ENCODE measurements at places on chromosomes 1 and 21. TPM values are rescaled to one million over a fixed set of nuclear protein-coding genes. Genes with fewer than 3 reads are reported as not detected.

The GREM2 gene
- total RNA-seq: 0.19 TPM

The OR6N1 gene
- total RNA-seq: not detected

The GLUL gene
- total RNA-seq: 830 TPM

The EGLN1 gene
- total RNA-seq: 26.1 TPM

The FNDC5 gene
- 10.5 TPM for total RNA-seq

- DNase-seq: no peak
These were observed 53.4 kb upstream of the EDN2 start for GRCh38 chr1:41537788-41538351.

DNA sequence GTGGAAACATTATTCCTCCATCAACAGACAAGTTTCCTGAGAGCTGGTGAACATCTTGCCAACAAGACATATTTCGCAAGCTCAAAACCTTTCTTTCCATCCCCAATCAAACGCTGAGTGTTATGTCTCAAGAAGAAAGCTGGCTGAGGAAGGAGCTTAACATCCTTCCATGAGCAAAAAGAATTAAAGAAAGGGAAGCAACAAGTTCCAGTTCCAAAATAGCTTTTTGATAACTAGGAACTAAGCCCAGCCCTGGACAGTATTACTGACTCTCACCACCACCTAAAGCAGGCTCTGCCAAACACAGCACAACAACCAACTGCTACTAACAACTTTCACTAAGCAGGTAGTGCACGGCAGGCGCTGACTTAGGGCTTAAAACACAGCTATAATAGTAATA is 50.2 kb downstream of the CAPZB start:
- no peak for DNase-seq

- no peak for DNase-seq
These were observed 33.8 kb downstream of the PHC2 start for GRCh38 chr1:33397125-33397506.

DNA sequence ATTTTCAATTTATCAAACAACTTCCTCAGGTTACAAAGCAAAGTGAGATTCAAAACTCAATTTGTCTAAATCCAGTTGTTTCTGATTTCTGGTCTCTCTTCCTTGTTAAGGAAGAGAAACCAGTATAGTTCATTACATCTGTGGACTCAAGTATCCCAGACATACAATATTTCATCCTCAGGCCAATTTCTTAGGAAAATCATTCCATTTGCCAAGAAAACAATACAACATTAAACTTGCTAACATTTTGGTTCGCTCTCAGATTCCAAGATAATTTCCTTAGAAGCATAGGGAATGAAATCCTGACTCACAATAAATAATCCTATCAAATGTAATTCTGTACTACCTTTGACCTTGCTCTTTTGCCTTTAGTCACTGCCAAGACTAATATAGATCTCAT is 11.2 kb upstream of the TTLL7 start:
- DNase-seq: no peak

DNA sequence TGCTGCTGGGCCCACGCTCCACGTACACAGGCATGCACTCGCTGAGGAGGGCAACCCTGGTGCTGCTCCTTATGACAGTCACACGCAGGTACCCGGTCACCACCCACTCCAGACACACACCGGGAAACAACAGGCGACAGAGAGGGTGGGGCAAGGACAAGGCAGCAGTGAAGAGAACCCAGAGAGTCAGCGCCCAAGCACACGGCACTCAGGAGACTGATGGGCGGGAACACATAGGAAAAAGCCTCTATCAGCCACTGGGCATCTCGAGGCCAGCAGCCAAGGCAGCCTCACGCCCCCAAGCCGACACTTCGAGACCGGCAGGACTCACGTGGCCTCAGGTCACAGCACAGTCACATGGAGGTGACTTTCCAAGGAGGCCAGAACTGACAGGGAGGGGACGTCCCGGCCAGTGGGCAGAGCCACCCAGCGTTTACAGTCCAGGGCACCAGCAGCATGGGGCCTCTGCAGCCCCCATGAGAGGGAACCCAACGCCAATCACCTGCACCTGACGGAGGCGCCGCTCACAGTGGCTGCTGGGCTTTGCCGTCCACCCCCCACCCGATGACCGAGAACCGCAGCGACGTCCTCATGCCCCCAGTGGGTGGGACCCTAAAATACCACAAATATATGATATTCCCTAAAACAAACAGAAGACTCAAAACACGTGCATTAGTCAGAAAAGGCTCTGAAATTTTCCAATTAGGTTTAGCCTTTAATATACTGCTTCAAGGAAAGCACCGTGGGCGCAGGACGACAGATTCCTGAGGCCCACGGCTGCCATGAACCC is 19.7 kb downstream of the PTTG1IP start:
- peak; percentile 58 for DNase-seq

DNA sequence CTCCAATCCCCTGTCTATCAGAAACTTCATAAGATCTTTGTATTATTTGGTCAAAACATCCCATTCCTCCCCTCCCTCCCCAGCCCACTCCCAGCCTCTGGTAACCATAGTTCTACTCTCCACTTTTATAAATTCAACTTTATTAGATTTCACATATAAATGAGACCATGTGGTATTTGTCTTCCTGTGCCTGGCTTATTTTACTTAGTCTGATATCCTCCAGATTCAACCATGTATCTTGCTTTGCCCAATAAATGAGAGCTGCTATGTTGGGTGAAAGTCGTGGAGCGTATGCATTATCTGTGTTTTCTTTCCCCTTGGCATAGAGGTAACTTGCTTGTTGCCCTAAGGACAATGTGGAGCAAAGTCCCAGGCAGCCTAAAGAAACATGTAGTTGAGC is 28.5 kb upstream of the CHRM3 start:
- DNase-seq: no peak

DNA sequence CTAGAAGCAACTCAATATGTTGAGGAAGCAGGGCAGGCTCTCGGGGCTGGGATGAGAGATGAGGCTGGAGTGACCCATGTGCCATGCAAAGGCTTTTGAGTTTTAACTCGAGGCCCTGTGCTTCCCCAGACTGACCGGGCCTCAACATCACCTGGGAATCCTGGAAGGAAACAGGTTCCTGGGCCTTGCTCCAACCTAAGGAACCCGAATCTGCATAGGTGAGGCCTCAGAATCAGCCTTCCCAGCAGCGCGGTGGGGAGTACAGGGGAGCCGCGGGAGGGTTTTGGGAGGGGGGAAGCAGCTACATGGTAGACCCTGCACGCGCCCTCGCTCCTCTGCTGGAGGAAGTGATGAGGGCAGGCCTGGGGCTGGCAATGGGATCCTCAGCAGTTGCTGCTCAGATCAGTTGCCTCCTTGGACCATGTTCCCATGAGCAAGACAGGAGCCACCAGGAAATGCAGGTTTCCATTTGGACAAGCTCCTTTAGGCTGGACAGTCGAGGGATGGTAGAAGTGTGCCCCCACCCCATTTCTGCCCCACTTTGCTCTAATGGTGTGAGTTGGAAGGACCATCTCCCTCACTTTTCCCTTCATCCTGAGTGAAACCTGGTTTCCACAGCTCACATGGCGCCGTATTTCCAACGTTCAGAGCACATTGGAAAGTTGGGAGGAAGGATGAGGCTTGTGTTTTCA is 4.5 kb upstream of the KIAA1614 start:
- no peak for DNase-seq

DNA sequence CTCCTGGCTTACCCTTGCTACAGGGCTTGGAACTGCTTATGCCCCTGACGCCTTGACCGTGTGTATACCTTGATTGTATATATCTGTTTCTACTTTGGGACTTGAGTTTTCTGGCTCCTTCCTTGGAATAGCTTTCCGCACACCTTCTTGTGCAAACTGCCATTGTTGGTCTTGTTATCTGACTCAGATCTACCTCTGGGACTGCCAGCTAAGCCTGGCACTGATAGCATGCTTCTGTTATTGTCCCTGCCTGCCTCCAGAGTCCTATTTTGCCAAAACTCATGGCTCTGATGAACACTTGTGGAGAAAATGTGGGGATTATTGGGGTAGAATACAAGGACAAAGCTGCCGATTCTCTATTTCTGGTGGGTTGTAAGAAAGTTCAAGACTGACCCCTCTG is 15.4 kb downstream of the FMOD start:
- no peak for DNase-seq

DNA sequence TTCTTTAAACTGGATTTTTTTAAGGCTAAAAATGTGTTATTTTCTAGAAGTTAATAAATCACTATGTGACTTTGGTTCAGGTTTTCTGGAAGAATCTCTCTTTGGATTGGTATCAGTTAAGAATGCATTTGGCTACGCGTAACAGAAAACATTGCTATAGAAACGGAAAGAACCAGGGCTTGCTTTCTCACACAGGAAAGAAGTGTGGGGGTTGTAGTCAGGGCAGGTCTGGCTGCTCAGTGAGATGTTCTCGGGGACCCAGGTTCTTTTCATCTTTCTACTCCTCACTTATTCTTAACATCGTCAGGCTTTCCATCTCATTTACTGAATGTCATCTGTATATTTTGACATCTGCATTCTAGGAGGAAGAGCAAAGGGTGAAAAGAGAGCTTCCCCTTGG is 191.4 kb downstream of the ZBTB18 start:
- DNase-seq: no peak

DNA sequence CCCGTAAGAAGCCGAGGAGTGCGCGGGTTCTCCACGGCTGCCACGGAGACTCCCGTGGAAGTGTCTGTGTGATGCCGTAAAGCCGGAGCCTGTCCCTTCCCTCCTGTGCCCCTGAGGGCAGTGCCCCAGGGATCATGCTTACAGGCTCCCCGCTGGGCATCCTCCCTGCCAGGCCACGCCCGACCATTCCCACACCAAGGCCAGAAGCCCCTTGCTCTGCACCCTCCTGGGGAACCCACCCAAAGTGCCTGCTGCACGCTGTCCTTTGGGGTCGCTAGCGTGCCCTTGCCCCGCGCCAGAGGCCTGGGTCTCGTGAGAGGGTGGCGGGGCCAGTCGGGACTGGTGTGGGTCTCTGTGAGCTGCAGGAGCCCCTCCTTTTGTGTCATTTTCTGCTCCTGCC is 228.5 kb upstream of the C1orf174 start:
- no peak for DNase-seq

DNA sequence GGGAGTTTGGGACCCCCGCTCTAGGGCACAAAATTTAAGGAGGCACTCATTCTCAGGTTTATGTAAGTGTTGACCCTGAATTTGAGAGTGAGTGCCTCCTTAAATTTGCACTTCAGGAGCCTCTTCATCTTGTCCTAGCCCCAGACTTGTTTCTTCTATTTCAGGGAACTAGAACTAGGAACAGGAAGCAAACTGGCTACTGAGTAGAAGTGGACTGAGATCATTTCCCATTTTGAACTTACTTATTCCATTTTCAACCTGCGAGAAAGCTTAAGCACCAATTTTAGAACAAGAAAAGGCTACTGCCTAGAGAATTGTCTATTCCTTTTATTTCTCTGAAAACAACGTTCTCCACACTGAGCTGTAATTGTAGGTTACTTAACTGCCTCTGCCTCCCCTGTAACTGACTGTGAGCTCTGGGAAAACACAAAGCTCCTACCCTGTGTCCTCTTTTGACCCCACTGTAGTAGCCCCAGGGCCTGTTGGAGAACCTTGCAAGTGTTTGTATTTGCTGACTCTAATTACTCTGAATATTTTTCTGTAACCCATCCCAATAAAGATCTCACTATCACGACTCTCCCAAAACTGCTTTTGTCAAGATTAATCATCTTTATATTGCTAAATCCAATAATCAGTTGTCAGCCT is 2.5 kb downstream of the PPT1 start:
- no peak for DNase-seq

- DNase-seq: no peak
These were observed 77.9 kb downstream of the DAB1 start for GRCh38 chr1:57345916-57346315.

GRCh38 chr21:45264912-45265515 is 22.7 kb downstream of the POFUT2 start:
- no peak for DNase-seq

GRCh38 chr1:26692211-26692792 is 3.5 kb upstream of the ARID1A start:
- peak; percentile 79 for DNase-seq

DNA sequence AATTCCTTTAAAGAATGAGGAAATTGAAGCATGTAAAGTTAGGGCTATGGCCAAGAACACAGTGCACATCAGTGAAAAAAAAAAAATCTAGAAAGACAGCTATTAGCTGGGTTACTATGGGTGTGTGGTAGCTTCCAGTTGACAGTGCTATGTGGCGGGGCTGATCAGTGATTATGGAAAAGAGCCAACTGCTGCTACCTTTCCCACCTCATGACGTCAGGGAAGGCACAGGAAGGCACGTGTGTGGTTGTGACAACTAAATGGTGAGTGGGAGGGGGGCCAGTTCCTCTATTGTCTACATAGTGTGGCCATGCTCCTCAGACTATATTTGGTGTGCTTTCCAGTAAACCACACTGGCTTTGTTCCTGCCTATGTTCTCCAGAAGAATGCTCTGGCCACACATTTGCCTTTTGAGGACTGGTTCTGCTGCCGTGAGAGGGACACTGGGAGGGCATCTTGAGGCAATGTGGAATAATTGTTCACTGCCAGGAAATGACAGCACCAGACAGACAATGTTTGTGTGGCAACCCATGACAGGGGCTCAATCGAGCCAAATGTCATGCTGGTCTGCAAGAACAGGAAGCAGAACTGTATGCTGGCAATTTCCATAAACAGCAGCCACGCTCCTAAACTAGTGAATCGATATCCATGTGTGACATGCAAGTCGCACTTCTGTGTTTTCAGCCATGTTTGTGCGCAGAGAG is 3.0 kb upstream of the SDE2 start:
- no peak for DNase-seq

DNA sequence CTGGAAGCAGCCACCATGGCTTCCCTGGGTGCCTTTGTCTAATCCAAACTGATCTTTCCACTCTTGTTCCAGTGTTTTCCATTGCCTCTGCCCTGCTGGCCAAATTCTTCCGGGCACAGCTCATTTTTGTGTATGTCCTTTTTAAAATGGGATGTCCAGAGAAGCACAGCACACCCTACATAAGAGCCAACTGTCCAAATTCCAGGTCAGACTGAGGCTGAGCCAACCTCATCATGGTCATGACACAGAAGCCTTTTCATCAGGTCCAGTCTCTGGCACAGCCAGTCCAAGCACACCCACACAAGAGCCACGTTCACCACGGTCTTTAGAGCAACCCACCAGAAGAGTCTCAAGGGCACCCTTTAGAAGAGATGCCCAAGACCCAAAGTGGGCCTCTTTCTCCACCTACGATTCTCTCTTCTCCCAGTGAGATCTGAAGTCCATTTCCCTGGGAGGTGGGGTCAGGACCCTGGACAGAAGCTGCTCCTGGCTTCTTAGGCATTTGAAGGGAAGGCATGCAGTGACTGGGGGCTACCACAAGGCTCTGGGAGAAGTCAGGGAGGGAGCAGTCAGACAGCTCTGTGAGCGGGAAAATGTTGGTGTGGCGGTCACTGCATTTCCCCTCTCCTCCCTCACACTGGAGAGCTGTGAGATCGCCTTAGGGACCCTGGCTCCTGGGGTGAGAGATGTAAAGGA is 53.2 kb downstream of the SYT2 start:
- DNase-seq: no peak

GRCh38 chr1:208349694-208350330 is 105.6 kb upstream of the PLXNA2 start:
- DNase-seq: no peak

- no peak for DNase-seq
These were observed 64.6 kb downstream of the CAPN2 start for GRCh38 chr1:223776826-223777454.

- DNase-seq: no peak
These were observed 3.4 kb upstream of the GRIK3 start for GRCh38 chr1:37037690-37038089.

GRCh38 chr1:93577536-93578432 is 103.9 kb downstream of the BCAR3 start:
- no peak for DNase-seq

GRCh38 chr1:198623752-198624647 is 14.8 kb upstream of the PTPRC start:
- no peak for DNase-seq

GRCh38 chr1:244106176-244106575 is 55.1 kb downstream of the ZBTB18 start:
- no peak for DNase-seq

GRCh38 chr21:44572959-44573583 is 458 bp upstream of the KRTAP10-4 start:
- peak; percentile 10 for DNase-seq

Measured in liver (tissue), 10 donors.